Femur (tissue), 1 donor: ENCODE measurements at places on chromosomes 4 and X.

GRCh38 chr4:113288696-113289095 is 239.2 kb downstream of the ANK2 start:
- no peak for DNase-seq

- no peak for DNase-seq
Measured at GRCh38 chr4:187366530-187366929, 629.0 kb upstream of the ZFP42 start.

DNA sequence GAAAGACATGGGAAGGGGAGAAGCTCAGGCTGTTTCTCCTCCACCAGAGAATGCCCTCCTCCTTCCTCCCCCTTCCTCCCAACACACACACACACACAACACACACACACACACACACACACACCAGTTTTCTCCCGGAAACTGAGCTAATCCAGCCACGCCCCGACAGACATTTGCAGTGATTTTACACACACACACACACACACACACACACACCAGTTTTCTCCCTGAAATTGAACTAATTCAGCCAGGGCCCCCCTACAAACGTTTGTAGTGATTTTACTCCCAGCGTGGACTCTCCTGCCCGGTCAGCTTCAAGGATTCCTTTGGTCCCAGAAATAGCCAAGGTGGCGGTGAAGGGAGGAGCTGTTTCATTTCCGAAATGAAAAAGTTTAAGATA is 32.9 kb upstream of the STX18 start:
- peak; percentile 94 for DNase-seq

DNA sequence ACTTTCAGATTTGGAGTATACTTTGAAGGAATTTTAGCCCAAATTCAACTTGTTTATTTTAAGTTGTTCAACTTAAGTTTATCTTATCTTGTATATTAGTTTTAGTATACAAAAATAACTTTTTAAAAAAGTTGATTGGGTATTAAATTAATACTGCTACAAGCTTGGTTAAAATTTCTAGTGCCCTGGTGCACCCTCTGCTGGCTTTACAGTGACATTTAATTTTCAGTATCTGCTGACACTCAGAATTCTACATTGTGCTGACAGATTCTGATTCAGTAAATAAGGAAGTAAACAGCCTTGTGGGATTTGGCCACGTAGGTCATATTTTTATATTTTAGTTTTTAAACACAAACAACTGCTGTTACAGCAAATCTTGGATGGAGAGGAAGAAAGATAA is 2.9 kb downstream of the EDA start:
- DNase-seq: no peak

DNA sequence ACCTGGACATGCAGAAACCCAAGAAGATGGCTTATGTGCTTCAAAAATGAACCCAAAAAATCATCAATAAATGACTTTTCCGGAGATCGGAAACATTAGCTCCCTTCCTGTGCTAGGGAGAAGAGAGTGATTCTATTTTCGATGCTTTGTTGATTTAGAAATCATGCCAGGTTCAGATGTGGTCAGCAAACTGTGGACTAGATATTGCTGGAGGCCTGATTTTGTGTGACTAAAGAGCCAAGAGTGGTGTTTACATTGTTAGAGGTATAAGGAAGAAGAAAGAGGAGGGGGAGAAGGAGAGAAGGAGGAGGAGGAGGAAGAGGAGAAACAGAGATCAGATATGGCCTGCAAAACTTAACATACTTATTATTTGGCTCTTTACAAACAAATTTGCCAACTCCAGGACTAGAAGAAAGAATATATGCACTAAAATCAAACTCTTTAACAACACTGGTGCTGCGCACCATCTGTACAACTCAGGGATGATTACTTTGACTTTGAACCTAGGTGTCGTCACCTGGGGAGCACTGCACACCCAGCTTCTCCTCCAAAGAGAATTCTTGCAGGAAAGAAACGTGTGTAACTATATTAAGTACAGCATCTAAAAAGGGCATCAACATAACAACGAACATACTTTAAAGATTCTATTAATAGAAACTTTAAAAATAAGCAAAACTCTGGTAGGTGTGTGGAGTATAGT is 664.9 kb upstream of the LCORL start:
- DNase-seq: no peak

- no peak for DNase-seq
Measured at GRCh38 chr4:77225022-77225421, 68.0 kb downstream of the CCNG2 start.

- no peak for DNase-seq
Measured at GRCh38 chrX:13719192-13719856, 15.1 kb downstream of the TRAPPC2 start.

DNA sequence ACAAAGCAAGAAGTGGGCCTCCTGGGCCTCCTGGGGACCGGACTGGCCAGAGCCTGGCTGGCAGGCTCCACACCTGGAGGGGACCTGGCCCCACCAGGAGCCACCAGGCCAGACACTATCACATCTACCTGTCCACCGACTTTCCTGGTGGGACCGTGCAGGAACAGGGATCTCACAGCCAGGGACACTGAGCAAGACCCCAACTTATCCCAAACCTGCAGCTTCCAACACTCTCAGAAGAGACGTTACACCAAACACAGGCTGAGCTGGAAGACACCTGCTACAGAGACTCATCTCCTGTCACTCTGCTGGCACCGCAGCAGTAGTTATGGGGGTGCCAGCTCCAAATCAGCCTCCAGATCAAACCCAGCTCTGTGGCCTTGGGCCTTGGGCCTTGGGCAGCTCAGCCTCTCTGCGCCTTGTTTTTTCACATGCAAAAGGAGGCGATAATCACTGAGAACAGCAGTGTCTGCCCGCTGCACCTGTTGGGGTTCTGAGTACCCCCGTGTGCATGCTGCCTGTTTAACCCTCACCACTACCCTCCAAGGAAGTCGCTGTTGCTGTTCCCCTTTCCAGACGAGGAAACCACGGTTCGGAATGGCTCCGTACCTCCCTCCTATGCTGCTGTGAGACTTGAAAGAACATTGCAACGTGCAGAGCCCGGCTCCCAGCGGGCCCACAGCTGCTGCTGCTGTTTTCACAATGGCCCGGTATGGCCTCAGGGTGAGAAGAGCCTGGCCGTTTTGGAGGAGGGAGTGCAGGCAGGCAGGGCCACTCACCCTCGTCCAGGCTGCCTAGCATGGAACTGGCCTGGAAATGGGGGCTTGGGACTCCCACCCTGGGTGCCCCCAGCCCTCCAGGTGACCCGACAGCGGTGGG is 69.6 kb downstream of the ADRA2C start:
- no peak for DNase-seq

GRCh38 chr4:80062527-80062926 is 10.5 kb downstream of the ANTXR2 start:
- DNase-seq: no peak

DNA sequence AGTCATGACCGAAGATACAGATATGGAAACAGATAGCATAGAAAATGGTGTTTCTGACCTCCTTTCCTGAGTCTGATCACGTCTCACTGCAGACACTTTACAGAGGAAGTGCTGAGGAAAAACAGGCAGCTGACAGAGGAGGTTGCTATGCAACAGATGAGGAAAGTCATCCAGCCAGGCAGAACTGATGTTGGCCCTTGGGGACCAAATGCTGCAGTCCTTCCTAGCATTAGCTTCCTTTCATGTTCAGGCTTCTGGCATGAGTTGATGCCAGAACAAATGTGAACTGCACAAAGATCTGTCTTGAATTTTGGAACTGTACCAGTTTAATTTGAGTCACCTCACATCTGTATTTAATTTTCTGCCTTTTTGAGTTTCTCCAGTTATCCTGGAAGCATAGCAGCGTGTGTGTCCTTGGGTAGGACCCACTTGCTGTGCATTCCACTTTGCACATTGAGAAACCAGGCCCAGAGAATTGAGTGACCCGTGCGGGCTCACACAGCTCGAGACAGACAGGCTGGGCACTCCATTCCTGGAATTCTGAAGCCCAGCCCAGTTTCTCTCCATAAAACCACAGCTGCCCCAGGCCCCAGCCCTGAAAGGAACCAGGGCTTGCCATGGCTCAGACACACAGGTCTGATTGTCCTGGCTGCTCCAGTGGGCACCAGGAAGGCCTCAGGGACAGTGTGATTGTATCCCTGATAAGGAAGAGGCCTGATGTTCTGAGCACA is 1.4 kb upstream of the MAGED1 start:
- peak; percentile 86 for DNase-seq

- DNase-seq: no peak
Measured at GRCh38 chrX:106619797-106620196, 8.0 kb downstream of the RADX start.

GRCh38 chr4:26937139-26937538 is 76.5 kb downstream of the STIM2 start:
- no peak for DNase-seq

DNA sequence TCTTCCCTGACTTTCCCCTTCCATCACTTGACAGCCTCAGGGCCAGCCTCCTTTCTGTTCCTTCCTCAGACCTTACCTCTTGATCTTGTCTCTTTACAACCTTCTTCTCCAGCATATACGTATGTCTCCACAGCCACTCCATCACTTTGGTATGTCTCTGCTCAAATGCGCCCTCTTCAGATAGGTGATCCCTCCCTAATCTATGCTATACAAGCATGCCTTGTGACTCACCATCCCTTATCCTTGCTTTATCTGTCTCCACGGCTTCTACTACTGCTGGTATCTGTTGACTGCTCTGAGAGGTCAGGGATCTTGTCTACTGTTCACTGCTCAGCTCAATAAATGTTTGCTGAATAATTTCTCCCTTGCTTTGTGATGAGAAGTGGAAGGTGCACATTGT is 9.0 kb downstream of the ARAP2 start:
- DNase-seq: no peak

DNA sequence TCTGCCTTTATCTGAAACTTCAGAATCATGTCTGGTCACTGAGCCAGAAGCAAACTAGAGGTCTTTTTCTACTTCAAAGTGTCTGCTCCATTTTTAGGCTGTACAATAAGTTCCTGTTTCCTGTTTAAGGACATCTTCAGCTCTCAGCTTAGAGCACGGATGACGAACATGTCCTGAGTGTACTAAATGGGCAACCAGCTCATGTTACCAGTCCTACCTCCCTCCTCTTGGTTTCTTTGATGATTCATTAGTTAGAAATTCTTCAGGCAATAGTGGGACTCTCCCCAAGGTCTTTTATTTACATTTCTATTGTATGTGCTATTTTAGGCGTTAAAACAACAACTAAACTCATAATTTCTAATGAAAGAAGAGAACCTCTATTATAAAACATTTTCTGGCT is 58.0 kb downstream of the ENPEP start:
- no peak for DNase-seq

- DNase-seq: no peak
Measured at GRCh38 chrX:20352504-20352903, 85.8 kb upstream of the RPS6KA3 start.

- peak; percentile 79 for DNase-seq
Measured at GRCh38 chrX:46408553-46409407, 136.4 kb downstream of the ZNF674 start.

DNA sequence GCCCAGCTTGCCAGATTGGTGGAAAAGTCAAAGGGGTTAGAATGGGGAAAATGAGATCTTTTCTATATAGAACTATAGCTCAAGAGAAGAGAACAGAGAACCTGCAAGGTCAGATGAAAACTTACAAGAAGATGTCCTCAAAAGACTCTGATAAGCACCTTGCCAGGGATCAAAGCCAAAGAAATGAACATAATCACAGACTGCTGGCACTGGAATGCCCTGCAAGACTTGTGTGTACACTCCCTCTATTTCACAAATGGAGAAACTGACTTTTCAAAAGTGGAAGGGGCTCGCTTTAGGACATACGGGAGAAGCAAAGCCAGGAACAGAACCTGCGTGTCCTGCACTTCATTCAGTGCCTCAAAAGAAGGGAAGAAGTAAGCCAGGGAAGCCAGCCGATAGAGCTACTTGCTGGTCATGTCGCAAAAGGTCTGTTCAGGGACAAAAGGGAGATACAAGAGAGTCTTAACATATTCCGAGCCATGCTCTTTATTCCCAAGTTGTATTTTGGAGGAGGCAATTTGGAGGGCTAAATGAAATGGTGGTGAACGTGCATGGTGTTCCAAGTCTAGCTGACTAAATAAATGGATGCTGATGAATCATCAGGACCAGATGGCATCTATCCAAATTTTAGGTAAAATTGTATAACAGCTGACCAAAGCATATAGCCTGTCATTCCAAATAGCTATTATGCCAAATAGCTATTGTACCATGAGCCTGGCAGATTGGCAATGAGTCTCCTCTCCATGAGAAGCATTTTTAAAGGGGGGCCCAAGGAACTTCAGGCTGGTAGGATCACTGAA is 175.6 kb upstream of the GPC4 start:
- no peak for DNase-seq

- peak; percentile 80 for DNase-seq
Measured at GRCh38 chr4:40856840-40857362, 107.1 kb downstream of the NSUN7 start.

- no peak for DNase-seq
Measured at GRCh38 chrX:86051741-86052140, 4.4 kb upstream of the CHM start.

DNA sequence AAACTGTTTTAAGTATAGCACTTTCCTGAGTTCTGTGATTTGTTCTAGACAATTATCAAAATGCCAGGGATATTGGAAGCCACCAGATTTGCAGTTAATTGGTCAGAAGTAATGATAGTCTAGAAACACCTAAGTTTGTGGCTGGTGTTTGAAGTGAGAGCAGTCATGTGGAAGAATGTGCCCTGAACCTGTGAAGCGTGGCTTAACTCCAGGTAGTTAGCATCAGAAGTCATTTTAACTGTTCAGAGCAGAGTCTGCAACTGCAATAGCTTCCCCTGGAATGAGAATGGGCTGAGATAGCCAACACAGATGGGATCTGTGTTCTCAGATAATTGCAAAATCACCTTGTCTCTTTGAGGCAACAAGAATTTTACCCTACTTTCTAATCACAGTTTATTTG is 255.1 kb upstream of the GK2 start:
- no peak for DNase-seq

GRCh38 chr4:186557061-186557460 is 1.7 kb upstream of the MTNR1A start:
- DNase-seq: no peak

GRCh38 chrX:42746606-42747005 is 31.4 kb downstream of the PPP1R2C start:
- DNase-seq: no peak

DNA sequence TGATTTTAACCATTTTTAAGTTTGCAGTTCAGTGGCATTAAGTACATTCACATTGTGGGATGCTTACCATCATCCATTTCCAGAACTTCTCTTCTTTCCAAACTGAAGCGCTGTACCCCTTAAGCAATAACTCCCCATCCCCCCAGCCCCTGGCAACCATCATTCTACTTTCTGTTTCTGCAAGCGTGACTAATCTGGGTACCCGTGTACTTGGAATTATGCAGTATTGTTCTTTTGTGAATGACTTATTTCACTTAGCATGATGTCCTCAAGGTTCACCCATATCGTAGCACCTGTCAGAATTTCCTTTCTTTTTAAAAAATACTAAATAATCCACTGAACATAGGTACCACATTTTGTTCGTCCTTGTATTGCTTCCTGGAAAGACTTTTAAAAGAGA is 32.9 kb downstream of the USP9X start:
- DNase-seq: no peak

GRCh38 chr4:156173937-156174336 is 220.3 kb upstream of the CTSO start:
- no peak for DNase-seq

DNA sequence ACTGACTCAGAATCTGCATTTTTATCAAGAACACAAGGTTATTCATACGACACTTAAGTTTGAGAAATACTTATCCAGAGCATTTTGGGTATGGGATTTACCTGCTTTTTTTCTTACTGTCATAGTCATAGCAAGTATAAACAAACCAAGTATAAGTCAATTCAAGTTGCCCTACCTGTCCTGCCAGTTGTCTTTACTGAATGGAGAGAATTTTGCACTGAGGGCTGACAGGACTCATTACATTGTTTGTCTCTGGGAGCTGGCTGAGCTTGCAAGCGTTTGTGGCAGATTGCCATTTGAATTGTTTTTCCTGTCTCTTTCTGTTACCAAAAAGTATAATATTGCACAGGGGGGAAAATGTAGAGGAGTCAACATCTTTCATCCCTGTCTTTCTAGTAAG is 278.9 kb upstream of the MAGEC2 start:
- DNase-seq: no peak
